ENCODE measurements at places on chromosomes 2 and 18. TPM values are rescaled to one million over a fixed set of nuclear protein-coding genes. Genes with fewer than 3 reads are reported as not detected.
A peak's percentile ranks its signal among the peaks of the same experiment; 100 is the strongest.

- peak; percentile 78 for DNase-seq
Observed at GRCh38 chr2:134912361-134912760, 6.3 kb upstream of the CCNT2 start.

GRCh38 chr2:199862788-199863187, 11.8 kb upstream of the FTCDNL1 start:
- DNase-seq = peak; percentile 4

GRCh38 chr18:26487437-26487836, 60.9 kb downstream of the KCTD1 start:
- no peak for DNase-seq

DNA sequence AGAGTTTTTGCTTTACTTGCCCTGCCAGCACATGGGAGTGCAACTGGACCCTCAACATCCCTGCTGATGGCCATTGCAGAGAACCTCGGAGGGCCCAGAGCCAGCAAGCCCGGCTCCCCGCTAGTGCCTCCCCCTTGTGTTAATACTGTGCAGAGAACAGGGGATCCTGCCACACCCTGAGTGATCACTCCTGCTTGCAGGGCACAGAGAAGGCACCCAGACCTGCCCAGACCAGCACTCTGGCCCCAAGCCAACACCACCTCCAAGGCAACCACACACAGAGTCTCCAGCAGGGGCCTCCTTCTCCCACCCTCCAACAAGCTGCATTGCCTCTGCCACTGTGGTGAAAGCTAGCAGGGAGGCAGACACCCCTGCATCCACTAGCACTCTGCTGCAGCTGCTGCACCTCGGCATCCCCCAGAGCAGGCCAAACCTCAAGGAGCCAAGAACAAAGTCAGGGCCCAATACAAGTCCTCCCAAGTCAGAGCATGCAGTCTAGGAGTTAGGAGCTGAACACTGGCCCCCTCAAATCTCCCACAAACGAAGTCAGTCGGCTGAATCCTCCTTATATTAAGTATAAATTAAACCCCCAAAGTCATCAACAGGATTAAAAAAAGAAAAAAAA, 157.7 kb downstream of the CCDC178 start:
- no peak for DNase-seq

Gene INPP4A
- 12.5 TPM for total RNA-seq

Gene KIDINS220
- total RNA-seq = 23.8 TPM

Gene CAVIN2
- not detected for total RNA-seq

Gene KLHL41
- total RNA-seq = 0.20 TPM
